ENCODE measurements at places on chromosomes 16 and 17. TPM values are rescaled to one million over a fixed set of nuclear protein-coding genes. Genes with fewer than 3 reads are reported as not detected.

The APRT gene
- 56.4 TPM for total RNA-seq

The LRRC59 gene
- 158 TPM for total RNA-seq

The WFDC1 gene
- 25.1 TPM for total RNA-seq

The MT3 gene
- total RNA-seq: 0.59 TPM

The NHERF2 gene
- 76.2 TPM for total RNA-seq

The KRTAP2-4 gene
- not detected for total RNA-seq

The TNFRSF17 gene
- 0.10 TPM for total RNA-seq

The BCL6B gene
- 0.20 TPM for total RNA-seq

The CCDC78 gene
- 4.9 TPM for total RNA-seq

The HAP1 gene
- 0.07 TPM for total RNA-seq

The GUCY2D gene
- not detected for total RNA-seq
